ENCODE measurements at places on chromosomes 11 and 22.

DNA sequence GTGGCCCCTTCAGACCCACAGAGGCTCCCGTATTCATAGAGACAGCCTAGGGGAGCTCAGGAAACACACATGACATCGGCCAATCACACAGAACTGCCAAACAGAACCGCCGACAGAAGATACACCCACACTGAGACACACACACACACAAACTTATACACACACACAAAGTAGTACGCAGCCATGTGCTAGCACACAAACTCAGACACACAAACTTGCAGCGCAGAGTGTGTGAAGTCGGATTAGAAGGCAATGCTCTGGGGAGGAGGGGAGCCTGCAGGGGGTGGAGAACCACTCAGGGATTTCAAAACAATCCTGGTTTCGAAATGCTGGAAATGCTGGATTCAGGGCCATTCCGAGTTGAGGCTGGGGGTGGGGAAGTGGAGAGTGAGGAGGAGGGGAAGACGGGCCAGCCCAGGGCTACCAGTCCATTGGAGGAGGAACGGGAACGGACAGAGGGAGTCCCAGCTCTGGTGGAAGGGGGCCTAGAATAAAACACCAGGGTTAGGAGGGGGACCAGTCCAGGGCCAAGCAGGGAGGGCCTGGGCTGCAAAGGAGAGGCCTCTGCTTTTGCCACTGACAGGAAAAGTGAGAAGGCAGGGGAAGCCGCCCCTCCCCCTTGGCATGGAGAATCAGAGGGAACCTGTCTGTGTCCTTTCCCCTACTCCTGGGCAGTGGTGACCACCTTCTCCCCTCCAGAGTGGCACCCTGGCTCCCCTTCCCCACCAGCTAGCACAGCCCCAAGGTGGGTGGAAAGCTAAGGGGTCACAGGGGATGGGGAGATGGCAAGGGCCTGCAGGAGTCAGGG lies 4.4 kb downstream of the BCL9L start:
- no peak for DNase-seq

- DNase-seq = no peak
Measured at GRCh38 chr11:27409742-27410141, 46.7 kb upstream of the CCDC34 start.

GRCh38 chr11:114147375-114148012 lies 88.0 kb downstream of the ZBTB16 start:
- DNase-seq = no peak

- no peak for DNase-seq
Measured at GRCh38 chr11:69647390-69647748, 6.4 kb downstream of the CCND1 start.

DNA sequence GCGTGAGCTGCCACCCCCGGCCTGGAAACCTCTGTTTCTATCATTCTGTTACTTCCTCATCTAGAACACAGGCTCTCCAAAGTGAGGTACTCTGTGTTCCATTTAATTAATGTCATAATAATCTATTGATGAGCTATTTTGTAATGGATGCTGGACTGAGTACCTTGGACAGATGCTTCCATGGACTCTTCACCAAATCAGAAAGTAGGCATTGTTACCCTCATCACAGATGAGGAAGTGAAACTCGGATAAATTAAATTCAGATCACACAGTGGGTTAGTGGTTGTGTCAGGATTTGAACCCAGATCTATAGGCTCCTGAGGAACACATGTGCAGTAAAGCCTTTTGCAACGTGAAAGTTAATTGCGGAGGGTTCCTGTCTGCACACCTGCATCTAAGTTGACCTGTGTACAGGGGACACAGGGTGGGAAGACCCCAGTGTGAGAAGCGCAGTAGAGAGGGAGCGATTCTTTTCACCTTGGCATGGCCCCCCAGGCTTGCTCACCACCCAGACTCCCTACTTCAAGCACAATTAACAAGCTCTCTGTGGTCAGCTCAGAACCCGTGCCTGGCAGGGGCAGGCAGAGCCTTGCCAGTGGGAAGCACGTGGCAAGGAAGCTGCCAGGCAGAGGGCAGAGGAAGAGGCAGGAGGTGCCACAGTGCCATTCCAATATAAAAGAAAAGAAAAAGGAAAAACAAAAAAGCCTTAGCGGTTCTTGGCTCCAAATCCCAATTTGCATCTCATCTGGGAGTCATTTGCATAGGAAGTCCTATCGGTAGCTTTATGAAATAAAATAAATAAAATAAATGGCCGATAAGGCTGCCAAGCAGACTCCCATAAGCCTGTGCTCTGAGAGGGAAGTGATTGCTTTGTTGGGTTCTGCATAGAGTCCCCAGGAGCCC lies 239.3 kb downstream of the GRIK4 start:
- DNase-seq = no peak

GRCh38 chr11:100585728-100586127 lies 101.4 kb upstream of the ARHGAP42 start:
- DNase-seq = no peak

GRCh38 chr22:32700191-32700882 lies 101.2 kb upstream of the TIMP3 start:
- no peak for DNase-seq

DNA sequence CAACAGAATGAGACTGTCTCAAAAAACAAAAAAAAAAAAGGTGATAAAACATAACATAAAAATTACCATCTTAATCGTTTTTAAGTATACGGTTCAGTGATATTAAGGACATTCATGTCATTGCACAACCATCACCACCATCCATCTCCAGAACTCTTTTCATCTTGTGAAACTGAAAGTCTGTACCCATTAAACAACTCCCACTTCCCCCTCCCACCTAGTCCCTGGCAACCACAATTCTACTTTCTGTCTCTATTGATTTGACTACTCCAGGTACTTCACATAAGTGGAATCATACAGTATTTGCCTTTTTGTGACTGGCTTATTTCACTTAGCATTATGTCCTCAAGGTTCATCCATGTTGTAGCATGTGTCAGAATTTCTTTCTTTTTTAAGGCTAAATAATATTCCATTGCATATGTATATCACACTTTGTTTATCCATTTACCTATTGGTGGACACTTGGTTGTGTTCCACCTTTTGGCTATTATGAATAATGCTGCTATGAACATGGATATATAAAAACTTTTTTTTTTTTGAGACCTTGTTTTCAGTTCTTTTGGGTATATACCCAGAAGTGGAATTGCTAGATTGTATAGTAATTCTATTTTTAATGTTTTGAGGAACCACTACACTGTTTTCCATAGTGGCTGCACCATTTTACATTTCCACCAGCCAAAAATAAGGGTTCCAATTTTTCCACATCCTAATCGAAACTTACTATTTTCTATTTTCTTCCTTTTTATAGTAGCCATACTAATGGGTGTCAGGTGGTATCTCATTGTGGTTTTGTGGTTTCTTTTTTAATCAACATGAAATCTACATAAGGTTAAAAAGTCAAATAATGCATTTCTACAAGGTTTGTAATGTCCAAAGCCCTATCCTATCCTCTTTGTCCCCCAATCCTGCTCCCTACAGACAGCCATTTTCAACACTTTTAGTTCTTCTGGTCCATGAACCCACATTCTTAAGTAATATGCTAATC lies 23.4 kb upstream of the PIK3C2A start:
- DNase-seq = no peak

DNA sequence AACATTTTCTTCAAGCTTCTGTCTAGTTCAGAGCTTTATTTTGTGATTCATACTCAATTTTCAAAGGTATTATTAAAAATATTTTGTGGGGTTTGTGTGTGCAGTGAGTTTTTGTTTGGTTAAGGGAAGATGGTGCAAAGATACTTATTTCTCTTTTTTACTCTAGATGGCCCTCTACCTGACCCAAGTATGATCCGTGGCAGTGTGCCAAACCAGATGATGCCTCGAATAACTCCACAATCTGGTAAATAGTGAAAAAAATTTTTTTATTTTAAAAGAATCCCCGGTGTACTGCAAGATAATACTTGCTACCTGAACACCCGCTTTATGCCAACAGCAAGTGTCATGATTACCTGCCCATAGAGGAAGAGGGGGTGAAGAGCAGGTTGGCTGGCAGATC lies 54.2 kb downstream of the EP300 start:
- no peak for DNase-seq

DNA sequence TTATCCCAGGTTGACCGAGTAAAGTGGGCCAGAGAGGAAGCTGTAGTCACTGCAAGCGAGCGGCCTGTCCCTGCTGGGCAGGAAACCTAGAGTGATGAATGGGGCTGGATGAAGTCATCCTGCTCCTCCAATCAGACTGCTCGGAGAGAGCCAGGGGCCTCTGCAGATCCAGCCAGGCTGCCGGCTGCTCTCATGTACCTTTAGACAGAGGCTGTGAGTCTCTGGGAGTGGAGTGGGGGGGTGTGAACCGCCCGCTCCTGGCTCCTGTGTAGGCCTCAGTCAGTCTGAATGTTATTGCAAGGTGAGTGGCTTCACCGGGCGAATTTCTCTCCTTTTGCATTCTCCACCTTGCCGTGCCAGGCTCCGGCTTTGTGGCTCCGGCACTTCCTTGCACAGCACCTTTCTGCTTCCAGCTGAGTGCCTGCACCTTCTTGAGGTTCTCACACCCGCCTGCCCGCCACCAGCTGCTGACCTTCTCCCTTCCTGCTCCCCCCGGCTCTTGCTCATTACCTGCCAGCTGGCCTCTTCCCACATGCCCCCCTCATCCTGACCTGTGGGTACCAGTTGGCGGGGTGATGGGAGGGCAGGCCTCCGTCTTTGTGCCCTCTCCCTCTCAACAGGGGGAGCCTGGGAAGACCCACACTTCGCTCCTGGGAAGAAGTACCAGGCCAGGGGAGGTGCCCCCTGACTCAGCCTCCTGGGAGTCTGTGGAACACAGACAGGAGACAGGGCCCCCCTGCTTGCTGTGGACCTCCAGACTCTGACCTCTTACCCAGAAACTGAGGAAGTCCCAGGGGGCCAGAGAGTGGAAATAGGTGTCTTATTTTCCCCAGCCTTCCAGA lies 79.9 kb downstream of the GRAMD1B start:
- no peak for DNase-seq

GRCh38 chr22:38696606-38697424 lies 3.9 kb downstream of the JOSD1 start:
- DNase-seq = peak; percentile 17

DNA sequence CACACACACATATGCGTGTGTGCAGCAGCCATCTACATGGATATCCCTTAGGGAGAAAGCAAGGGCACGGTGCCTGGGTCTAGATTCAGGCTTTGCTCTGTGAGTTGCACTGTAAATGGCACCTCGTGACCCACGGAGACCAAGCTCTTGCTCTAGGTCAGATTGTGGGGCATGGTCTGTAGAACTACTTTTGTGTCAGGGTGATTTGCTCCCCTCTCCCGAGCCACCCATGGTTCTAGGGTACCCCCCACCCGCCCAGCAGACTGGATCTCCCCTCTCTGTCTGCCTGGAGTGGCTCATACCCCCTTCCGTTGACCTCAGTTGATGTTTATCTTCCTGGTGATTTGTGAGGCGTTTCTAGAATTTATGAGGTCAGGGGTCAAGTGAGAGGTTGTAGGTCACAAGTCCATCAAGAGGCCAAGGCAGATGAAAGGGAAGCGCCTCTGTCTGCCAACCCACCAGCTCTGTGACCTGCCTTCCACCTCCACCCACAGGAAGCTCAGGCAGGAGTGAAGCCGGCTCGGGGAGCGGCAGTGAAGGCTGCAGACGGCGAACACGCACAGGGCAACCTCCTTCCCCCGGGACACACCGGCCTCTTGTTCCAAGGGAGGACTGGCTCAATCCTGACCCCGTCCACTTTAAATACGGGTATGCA lies 76.2 kb upstream of the TTLL12 start:
- DNase-seq = no peak

- DNase-seq = no peak
Measured at GRCh38 chr11:15222777-15223176, 108.1 kb downstream of the INSC start.

GRCh38 chr11:47387944-47388696 lies 9.8 kb upstream of the SPI1 start:
- no peak for DNase-seq

GRCh38 chr11:65636108-65637031 lies 1.5 kb upstream of the SIPA1 start:
- DNase-seq = no peak

GRCh38 chr22:32480238-32480637 lies 5.6 kb downstream of the FBXO7 start:
- DNase-seq = no peak

GRCh38 chr11:85913513-85913912 lies 58.3 kb downstream of the CCDC83 start:
- DNase-seq = no peak

DNA sequence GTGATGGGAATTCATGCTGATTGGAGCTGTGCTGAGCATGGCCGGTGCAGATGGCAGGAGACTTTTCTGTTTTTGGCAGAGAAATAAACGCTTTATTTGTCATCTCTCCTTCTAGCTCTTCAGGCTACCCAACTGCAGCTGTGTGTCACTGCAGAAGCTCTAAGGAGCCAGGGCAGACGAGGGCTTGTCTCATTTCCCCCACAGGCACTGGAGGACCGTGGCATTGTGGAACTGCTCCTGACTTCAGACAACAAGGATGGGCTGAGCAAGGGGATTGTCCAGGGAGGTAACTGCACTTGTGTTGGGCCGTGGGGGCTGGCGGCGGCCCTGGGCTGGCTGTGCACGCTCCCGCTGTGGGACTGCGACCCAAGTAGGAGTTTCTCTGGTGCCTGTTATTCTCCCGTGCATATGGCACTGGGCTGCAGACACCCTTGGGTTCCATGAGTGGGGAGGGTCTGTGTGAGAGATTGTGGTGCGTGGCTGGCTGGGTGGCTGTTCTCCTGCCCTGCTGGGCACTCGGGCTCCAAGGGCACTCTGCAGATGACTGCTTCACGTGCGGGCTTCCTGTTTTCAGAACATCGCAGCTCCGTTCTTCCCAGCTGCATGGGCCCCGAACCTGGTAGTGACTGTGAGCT lies 27.2 kb downstream of the GLB1L2 start:
- DNase-seq = no peak

DNA sequence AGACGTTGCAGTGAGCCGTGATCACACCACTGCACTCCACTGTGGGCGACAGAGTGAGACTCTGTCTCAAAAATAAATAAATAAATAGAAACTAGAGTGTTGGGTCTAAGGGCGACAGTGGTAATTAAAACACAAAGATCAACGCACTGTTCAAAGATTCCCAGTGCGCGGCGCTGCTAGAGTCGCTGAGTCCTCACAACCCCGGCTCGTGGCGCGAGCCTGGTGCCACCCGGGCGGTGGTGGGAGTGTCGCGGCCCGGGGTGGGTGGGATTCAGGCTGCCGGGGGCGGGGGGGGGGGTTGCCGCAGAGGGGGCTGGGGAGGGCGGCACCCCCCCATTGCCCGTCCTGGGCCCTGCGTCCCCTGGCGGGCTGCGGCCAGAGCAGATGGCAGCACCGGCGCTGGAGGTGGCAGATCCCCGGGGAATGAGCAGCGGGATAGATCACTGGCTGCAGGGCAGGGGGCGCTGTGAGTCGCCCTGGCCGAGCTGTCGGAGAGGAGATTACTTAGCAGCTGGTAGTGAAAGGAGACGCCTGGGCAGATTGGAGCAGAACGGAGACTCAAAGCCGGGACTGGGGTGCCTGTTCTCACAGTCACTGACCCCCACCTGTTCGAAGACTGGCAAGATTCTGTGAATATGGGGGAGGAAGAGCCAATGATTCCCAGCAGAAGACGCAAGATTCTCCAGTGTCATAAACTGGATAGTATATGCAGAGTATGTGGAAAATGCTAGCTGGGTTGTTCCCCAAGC lies 30.2 kb upstream of the APOBEC3A start:
- no peak for DNase-seq

- DNase-seq = no peak
Measured at GRCh38 chr22:29302681-29303465, 3.6 kb upstream of the GAS2L1 start.

GRCh38 chr11:130710497-130711012 lies 205.7 kb downstream of the SNX19 start:
- DNase-seq = no peak

GRCh38 chr11:11568651-11569229 lies 53.1 kb downstream of the GALNT18 start:
- DNase-seq = no peak

- no peak for DNase-seq
Measured at GRCh38 chr22:46027211-46028105, 50.5 kb upstream of the WNT7B start.
